ENCODE measurements at places on chromosomes 12 and 14. TPM values are rescaled to one million over a fixed set of nuclear protein-coding genes. Genes with fewer than 3 reads are reported as not detected.

DNA sequence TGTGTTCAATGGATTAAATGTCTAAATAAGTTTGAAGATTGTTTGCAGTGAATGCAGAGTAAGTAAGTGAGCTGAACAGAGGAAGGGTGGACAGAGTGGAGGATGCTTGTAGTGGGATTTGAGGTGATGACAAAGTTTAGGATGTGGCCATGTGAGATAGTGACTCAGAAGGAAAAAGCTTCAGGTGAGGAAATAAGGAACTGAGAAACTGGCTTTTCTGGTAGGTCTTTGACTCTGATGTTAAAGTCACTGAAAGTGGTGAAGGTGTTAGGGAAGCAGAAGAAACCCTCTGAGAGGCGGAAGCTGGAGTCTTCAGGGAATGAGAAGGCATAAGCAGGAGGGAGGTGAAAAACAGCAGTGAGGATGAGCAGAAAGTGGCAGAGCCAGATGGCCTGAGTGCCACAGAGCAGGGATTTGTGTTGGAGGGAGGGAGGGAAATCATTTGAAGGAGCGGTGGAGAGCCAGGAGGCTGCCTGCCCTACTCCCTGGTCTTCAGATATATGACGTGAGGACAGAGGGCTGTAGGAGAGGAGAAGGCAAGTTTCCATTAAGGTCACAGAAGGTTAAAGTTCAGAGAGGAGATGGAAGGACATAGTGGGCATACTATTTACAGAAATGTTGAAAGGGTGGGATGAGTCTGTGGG is 24.8 kb downstream of the RGS6 start:
- no peak for DNase-seq

ERP27 gene
- total RNA-seq = not detected

DNA sequence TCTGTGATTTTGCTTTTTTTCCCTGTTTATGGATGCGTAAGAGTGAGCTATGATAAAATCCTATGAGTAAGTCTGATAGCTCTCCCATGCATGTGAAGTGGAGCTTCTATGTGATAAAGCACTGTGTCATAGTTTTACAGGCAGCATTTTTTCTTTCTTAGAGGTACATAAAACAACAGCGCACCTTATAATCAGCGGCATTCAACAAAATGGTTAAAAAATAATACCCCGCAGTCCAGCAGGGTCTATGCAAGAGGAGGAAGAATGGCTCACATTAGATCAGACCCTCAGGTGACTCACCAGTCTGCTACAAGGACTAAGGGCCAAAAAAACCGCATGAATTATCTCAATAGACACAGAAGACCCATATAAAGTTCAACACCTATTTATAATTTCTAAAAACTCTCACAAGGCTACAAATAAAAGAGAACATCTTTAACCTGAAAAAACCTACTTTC is 33.0 kb upstream of the TMEM179 start:
- DNase-seq = no peak

AEBP2 gene
- 12.6 TPM for total RNA-seq

SDR9C7 gene
- 4.9 TPM for total RNA-seq
